ENCODE measurements at places on chromosomes 13 and 19.

DNA sequence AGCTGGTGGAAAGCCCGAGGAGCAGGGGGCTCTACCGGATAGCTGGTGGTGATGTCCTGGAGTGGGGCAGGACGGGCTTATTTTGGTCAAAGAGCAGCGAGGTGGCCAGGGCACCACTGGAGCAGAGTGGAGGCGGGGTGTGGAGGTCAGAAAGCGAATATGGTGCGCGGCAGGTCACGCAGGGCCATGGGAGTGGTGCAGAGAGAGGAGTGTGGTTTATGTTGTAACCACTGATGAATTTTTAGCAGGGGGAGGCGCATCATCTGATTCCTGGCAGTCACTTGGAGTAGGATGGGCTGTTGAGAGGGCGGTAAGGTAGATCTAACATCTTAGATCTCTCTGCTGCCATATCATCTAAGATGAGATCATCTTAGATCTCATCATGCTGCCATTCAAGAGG is 1.4 kb upstream of the ZNF414 start:
- DNase-seq: no peak

DNA sequence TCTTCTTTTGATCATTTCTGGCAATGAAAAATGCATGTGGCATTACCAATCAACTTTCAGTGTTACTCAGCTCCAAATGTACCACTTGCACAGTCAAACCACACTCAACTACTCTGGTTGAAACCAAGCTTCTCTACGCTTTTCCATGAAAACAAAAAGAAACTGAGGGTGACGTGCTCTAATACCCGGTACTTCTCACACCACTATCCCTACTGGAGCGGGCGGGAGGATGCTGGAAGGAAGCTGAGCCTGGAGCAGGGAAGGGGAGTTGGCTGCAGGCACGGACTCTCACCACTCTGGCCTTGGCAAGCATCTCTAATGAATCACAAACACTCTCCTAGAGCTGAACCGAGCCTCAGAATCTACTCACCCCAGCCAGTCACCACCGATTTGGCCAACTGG is 48.2 kb downstream of the STK24 start:
- DNase-seq: peak; percentile 48

GRCh38 chr13:23586336-23586735 is 16.1 kb downstream of the TNFRSF19 start:
- DNase-seq: no peak

GRCh38 chr19:47257411-47258169 is 1.3 kb downstream of the CCDC9 start:
- no peak for DNase-seq

- DNase-seq: no peak
Measured at GRCh38 chr13:39760521-39760920, 105.1 kb downstream of the COG6 start.

DNA sequence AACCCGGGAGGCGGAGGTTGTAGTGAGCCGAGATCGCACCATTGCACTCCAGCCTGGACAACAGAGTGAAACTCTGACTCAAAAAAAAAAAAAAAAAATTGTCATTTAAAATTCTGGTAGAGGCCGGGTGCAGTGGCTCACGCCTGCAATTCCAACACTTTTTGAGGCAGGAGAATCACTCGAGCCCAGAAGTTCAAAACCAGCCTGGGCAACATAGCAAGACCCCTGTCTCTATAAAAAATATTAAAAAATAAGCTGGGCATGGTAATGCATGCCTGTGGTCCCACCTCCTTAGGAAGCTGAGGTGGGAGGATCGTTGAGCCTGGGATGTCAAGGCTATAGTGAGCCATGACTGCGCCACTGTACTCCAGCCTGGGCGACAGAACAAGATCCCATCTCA is 6.2 kb downstream of the NUCB1 start:
- DNase-seq: no peak

DNA sequence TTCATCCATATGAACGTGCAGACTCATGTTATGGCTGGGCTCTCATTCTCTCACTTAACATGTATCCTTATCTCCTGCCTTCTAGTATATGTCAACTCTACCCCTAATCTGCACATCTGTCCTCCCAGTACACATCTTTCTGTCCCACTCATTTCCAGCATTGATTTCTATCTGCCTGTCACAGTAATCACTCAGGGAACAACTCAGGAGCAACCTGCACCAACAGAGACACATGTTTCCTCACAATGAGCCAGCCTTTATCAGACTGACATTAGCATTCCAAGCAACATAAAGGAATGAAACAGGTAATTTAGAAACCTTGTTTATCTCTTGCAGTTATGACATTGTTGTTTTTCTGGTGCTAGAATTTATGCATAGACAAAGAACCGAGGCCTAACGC is 17.6 kb upstream of the SLC7A1 start:
- no peak for DNase-seq
